ENCODE measurements at places on chromosomes 1 and 21. TPM values are rescaled to one million over a fixed set of nuclear protein-coding genes. Genes with fewer than 3 reads are reported as not detected.

Gene FAM110D
- total RNA-seq, result 2.8 TPM

Gene PLA2G5
- 0.79 TPM for total RNA-seq

Gene LSS
- total RNA-seq, result 172 TPM

Gene MMEL1
- 2.2 TPM for total RNA-seq

Gene MRPS21
- total RNA-seq, result 30.6 TPM

Gene TSPEAR
- total RNA-seq, result 0.59 TPM

Gene HSPB7
- total RNA-seq, result 4.8 TPM

Gene ERVH48-1
- total RNA-seq, result not detected

Gene UCHL5
- total RNA-seq, result 30.7 TPM

Gene OR10X1
- not detected for total RNA-seq

Gene RPS8
- 3,225 TPM for total RNA-seq

Gene PARS2
- 3.2 TPM for total RNA-seq

Gene MTARC2
- 3.4 TPM for total RNA-seq

Gene B3GALT5
- 1.8 TPM for total RNA-seq

Gene OR6K3
- not detected for total RNA-seq

Gene FCRL5
- total RNA-seq, result not detected

Gene ERICH3
- total RNA-seq, result not detected

Gene SPATA45
- not detected for total RNA-seq

Gene MAD2L2
- 35.0 TPM for total RNA-seq

Gene FAM72B
- 1.1 TPM for total RNA-seq

Data from suprapubic skin (tissue), 4 donors.